ENCODE measurements at places on chromosomes 11 and 22. TPM values are rescaled to one million over a fixed set of nuclear protein-coding genes. Genes with fewer than 3 reads are reported as not detected.

Gene DKK3
- total RNA-seq, result 371 TPM

Gene RIMBP3B
- total RNA-seq, result 0.14 TPM

Gene APOL5
- not detected for total RNA-seq

Gene DBX1
- not detected for total RNA-seq

Gene C11orf52
- not detected for total RNA-seq

Gene OR8H2
- not detected for total RNA-seq

Gene GAL3ST3
- 0.14 TPM for total RNA-seq

Gene TLCD5
- 7.0 TPM for total RNA-seq

Gene OR52A1
- total RNA-seq, result not detected

Gene NPAS4
- total RNA-seq, result not detected

Gene NLRP14
- 0.09 TPM for total RNA-seq

Gene RASSF7
- total RNA-seq, result 2.5 TPM

Gene ISX
- not detected for total RNA-seq

Gene TNNI2
- not detected for total RNA-seq

Gene HRAS
- total RNA-seq, result 70.2 TPM

Gene TIMM8B
- 93.7 TPM for total RNA-seq

Gene FOLR1
- not detected for total RNA-seq
